ENCODE measurements at places on chromosomes 5 and 9.

DNA sequence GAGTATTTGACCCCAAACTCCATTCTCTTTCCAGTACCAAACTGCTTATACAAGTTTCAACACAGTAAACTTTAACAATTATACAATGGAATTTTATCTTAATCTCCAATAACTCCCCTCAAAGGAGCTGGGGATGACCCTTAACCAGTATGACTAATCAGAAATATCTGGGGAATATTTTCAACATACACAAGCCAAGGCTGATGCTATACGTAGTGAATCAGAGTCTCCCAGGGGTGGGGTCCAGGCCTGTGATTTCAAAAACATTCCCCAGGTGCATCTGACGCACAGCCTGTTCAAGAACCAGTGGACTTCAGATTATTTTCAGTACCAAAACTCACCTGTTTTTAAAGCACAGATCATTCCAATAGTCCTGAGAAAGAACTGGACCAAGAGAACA is 11.8 kb upstream of the SEMA5A start:
- no peak for DNase-seq

DNA sequence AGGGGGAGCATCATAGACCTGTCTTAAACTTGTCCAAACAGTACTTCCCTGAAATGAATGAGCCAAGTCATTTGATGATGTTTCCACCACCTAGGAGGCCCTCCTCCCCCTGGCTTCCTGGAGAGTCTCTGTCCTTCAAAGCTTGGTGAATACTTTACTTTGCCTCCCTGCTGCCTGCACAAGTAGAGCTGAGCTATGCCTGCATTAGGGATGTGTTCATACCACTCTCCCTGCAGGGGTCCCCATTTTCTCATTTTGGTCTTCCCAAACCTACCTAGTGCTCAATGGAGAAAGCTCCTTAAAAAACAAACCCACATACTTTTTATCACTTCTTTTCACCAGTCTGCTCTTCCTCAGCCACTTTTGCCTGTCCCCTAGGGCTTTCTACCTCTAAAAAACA is 7.7 kb downstream of the CCNI2 start:
- DNase-seq: no peak

DNA sequence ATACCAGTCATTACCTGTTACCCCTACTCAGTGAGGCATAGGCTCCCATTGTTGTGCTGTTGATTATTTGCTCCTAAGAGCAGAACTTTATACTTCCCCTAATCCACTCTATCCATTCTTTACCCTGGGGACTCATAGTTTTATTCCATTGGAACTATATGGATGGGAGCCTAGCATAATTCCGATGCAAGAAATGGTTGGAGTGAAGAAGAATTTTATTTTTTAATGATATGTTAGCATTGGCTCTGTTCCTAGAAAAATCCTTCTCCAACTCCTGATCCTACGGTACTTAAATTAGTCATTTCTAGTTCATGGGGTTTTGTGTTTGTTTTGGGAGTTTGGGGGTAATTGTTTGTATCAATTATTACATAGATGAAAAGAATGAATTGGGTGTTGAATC is 191.5 kb downstream of the GOLPH3 start:
- no peak for DNase-seq

GRCh38 chr5:885529-885928 is 7.1 kb downstream of the BRD9 start:
- DNase-seq: no peak

- no peak for DNase-seq
Measured at GRCh38 chr9:114478871-114479270, 26.4 kb downstream of the WHRN start.

GRCh38 chr5:175752826-175753535 is 95.1 kb downstream of the HRH2 start:
- no peak for DNase-seq

GRCh38 chr5:109703829-109704228 is 14.1 kb downstream of the MAN2A1 start:
- no peak for DNase-seq

DNA sequence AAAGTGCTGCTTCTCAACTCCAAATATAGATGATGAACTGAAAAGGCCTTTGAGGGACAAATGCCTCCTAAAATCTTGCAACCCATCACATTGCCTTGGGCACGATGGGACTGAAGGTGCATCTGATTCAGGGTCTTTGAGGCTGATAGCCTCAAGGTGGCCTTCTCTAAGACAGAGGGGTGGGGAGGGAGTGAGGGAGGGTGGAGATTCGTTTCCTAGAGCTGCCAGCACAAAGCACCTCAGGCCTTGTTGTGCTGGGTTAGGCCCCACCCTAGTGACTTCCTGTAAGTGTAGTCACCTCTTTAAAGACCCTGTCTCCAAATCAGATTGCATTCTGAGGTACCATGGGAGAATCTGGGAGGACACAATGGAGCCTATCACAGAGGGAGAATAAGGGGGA is 57.1 kb downstream of the BARX1 start:
- DNase-seq: no peak

GRCh38 chr9:89388084-89388867 is 70.0 kb downstream of the SECISBP2 start:
- no peak for DNase-seq

- DNase-seq: no peak
Measured at GRCh38 chr5:53892224-53892623, 331.8 kb downstream of the NDUFS4 start.

DNA sequence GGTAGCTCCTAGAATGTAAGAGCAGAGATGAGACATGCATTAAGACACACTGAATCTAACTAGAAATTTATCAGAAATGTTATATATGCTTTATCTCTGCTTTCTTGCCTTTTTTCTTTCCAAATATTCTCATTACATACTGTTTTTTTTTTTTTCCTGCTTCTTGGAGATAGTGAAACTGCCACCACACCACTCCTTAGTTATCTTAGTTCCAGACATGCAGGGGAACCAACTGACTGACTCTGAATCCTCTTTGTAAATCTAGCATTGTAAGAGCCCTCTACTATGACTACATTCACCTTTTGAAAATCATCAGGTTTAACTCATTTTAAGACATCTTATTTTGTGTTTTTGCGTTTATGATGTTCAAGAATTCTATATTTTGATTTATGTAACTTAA is 181.3 kb upstream of the ST8SIA4 start:
- no peak for DNase-seq

DNA sequence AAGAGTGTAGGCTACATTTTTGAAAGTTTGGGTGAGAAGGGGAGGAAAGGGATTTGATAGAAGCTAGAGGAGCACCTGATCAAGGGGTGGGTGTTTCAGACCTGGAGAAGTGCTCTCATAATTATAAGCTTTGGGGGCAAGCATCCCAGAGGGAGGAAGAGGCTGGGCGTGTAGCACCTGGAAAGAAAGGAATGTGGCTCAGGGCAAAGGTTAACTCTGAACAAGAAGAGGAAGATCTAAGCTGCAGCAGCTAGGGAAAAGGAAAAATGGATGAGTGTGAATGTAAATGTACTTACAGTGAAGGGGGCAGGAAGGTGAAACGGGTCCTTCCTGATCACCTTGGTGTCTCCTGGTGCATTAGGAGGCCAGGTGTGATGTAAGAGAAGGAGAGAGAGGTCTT is 49.8 kb upstream of the ANKRD55 start:
- DNase-seq: no peak

GRCh38 chr9:91522481-91522880 is 98.8 kb upstream of the NFIL3 start:
- DNase-seq: no peak

DNA sequence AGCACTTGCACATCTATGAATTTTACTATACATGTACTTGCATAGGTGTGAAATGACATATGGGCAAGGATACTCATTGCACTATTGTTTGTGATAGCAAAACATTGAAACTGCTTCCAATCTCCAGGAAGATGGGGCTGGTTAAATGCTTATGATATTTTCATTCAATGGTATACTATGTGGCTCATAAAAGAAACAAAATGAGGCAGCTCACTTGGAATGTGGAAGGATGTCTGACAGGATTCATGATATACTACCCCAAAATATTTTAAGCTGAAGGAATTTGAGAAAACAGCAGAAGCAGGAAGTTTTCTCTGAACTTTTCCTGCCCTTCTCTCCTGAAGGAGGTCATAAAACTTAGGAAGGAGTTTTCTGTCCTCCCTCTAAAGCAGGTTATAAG is 99.6 kb upstream of the CAST start:
- no peak for DNase-seq
